ENCODE measurements at places on chromosomes 12 and 14.

- no peak for DNase-seq
These were observed 6.9 kb upstream of the RD3L start for GRCh38 chr14:103949131-103949790.

DNA sequence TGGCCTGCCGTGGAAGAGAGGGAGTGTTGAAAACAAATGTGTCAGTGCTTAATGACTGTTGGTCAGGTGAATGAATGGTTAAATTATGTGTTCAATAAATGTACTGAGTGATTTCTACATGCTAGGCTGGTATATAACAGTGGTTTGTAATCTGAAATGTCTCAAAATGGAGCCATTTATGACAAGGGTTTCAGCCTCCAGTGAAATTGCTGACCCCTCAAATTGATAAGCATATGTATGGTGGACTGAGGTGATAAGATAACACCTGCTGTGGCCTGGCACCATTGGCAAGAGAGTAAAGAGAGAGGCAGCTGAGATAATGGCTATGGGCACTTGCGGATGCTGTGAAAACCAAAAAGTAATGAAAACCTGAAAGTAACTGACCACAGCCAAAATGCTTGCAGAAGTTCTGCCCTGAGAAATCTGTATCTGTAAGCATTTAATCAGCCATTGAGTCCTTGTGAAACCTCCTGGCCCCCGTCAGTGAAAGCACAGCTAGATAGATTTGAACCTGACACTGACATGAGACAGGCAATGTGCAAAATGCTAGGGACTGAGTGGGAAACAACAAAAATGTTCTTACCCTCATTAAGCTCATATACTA is 1.4 kb upstream of the BCAT1 start:
- no peak for DNase-seq

DNA sequence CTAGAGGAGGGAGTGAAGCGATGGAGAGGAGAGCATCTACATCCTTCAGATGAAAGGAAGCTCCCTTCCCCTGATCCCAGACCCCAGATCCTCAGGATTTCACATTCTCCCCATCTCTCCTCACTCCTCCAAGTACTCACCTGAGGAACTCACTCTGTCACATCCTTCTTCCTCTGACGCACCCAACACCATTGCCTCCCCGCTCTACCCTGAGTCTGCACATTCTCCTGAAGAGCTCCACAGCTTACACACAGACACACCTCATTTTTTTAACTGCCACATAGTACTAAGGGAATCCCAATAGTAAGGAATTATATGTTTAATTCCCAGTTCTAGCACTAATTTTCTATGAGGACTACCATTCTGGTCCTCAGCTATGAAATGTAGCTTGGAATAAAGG is 16.3 kb upstream of the METTL17 start:
- DNase-seq, result no peak

DNA sequence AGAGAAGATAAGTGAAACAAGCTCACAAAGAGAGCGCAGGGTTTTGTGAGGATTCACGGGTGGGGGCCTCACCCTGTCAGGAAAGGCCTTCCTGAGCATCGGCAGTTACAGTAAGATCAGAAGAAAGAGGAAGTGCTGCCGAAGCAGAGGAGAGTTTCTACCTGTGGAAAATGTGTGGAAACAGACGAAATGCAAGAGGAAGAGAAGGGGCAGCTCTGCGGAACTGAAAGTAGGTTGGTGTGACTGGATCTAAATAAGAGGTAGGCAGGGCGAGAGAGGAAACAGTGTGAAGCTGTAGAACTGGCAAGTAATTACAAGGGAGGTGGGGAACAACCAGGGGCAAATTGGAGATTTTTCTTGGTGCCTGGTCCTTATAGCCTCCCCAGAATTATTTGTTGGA is 2.6 kb downstream of the GPR68 start:
- DNase-seq, result no peak

DNA sequence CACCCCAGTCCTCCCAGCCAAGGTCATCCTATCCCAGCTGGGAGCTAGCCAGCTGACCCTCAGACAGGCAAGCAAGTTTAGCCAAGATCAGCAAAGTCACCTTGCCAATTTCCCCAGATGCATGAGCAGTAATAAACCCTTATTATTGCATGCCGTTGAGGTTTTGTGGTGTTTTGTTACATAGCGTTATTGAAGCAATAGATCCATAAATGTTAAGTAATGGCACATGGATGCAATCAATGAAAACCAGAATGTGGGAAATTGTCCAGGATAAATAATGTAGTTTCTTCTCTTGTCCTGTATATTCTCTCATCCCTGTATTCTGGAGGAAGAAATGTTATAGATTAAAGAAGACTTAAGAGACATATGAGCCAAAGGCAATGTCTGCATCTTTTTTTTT is 18.0 kb upstream of the TMEM260 start:
- no peak for DNase-seq

GRCh38 chr14:20428010-20428365 is 8.0 kb downstream of the KLHL33 start:
- DNase-seq, result no peak

DNA sequence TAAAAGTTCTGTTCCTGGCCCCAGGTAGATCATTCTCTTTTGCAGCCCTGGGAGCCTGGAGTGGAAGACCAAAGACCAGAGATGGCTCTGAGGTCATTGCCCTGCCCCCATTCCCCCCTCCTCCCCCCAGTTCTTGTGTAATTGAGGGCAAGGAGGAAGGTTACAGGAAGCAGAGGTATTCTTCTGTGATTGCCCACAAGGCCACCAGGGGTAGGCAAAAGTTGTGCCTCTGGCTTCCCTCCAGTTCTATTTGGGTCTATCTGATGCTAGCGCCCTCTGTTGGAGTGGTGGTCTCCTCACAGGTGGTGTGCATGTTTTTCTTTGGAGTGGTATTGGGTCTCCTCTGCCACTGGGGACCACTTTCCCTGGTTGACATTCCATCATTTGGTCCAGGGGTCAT is 41.2 kb upstream of the CRY1 start:
- peak; percentile 45 for DNase-seq

DNA sequence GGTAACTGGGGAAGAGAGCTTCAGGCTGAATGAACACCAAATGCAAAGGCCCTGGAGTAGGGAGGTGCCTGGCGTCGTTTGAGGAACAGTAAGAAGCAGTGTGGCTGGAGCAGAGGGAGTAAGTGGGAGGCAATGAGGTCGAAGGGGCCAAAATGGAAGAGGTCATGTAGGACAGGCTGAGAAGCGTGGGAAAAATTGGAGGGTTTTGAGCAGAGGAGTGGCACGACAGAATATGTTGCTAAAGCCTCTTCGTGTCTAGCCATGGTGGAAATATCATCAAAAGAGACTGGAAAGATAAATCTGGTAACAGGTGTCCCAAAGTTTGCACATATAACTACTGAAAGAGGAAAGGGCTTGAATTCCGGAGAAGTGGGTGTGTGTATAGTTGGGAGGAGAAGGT is 1.9 kb downstream of the TRIM9 start:
- DNase-seq, result no peak

- no peak for DNase-seq
These were observed 667.8 kb downstream of the NOVA1 start for GRCh38 chr14:25929881-25930615.

- peak; percentile 56 for DNase-seq
These were observed 1.3 kb downstream of the R3HDM2 start for GRCh38 chr12:57429473-57430111.

GRCh38 chr14:101410126-101410525 is 151.2 kb upstream of the DIO3 start:
- DNase-seq, result no peak

DNA sequence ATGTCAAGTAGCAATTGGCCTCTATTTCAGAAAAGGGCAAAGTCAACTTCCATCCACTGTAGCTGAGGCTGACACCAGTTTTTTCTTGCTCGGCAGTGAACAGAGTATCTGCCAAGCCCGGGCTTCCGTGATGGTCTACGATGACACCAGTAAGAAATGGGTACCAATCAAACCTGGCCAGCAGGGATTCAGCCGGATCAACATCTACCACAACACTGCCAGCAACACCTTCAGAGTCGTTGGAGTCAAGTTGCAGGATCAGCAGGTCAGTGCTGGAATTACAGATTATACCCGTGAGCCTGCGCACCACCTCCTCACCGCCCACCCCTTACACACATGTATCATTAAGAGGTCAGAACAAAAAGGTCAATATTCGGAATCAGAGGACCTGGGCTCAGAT is 19.4 kb downstream of the EVL start:
- DNase-seq, result no peak

Data from ACHN (cell line).